ENCODE measurements at places on chromosomes 4 and X.

DNA sequence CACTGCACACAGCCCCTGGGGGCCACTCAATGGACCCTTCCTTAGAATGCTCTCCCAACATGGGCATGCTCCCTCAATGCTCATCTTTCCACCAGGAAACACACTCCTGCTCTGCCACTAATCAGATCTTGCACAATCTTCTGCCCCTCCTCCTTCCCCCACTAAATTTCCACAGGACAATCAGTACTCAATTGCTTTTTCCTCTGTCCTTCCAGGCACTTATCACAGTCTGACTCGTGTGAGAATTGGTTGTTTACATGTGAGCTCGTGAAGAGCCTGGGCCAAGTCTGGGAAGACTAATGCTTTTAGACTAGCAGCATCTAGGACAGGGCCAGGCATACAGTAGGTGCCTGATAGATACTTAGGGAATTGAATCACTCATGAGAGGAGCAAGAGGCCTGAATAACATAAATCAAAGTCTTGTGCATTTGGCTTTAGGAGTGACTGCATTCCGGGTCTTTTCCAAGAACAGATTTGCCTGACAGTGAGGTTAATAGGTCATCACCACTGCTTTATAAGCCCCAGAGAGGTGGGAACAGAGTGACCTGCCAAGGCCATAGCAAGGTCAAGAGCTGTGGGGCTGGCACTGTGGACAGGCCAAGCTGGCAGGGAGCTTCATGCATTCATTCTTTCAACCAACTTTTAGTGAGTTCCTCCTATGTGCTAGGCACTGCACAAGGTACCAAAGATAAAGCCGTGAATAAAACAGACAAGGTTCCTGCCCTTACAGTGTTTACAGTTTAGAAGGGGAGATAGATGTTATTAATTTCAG, 55.0 kb downstream of the PRPS1 start:
- no peak for DNase-seq

DNA sequence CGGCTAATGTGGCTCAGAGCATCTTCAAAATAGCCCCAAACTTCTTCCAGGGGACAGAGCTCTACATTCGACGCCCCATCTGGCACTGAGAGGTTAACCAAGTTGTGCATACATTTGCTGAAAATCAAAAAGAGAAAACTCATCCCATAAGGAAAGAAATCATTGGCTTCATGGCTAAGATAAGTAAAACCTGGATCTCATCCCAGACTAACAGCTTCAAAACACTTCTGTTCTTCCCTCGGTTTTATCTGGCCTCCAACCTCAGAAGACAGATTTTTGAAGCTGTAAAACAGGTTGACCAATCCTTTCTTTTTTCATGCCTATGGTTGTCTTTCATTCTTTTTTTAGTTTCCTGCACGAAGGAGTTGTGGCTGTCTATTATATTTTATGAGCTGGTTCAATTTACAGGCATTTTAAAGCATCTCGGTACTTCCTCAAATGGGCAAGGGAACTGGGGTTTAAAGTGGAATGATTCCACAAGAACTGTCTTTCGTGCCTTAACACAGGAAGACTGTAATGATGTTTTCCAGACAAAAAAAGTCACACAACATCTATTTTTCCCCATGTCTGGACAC, 107.6 kb downstream of the DLG3 start:
- DNase-seq = no peak

DNA sequence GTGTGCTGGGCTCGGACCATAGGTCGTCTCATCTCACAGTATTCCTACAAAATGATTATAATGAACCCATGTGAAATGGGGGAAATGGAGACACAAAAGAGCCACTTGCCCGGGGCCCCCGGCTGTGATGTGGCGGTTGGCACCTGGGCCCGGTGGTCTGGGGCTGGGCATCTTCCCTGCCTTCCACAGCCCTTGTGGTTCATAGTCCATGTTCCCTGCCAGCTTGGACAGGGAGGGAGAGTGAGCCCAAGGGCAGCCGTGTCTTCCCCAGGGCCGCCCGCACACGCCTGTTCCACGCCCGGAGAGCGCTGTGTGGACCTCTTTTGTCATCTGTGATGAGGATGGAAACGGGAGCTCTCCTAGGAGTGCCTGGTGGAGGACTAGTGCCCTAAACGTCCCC, 5.2 kb downstream of the CPZ start:
- no peak for DNase-seq

DNA sequence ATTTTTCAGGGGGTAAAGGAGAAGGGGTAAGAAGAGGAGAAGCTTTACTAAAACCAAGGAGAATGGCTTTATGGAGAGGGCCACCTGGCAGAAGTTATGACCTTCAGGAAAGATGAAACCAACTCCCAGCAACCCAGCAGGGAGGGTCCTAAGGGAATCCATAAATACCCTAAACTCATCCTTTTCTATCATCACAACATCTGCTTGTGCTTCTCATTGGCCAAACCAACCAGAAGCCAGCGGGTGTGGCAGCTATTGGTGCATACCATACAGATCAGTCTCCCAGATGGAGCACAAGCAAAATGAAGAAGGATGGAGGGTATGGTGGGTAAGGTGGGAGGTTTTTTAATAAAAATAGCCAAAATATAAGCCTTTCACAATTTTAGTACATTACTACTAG, 58.5 kb upstream of the ARSJ start:
- no peak for DNase-seq

- DNase-seq = no peak
Measured at GRCh38 chr4:66187175-66187720, 517.0 kb upstream of the EPHA5 start.

DNA sequence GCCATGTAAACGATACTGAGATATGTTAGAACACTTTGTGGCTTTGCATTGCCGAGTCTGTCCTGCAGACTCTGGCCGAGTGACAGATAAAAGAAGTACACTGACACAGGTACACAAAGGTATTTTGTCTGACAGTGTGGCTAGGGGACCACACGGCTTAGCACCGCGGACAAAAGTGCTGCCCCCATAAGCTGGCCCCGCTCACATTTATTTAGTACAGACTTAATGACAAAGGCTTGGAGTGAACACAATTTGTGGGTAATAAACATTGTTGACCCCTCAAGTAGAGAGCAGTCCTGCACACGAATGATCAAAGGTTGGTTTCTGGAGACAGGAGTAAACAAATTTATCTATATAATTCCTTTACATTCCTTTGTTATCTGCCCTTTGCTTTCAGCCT, 976.8 kb downstream of the TRAM1L1 start:
- DNase-seq = no peak

- no peak for DNase-seq
Measured at GRCh38 chr4:45475548-45475947, 648.3 kb downstream of the GABRG1 start.

- no peak for DNase-seq
Measured at GRCh38 chrX:2484256-2484655, 16.5 kb downstream of the DHRSX start.

- DNase-seq = no peak
Measured at GRCh38 chr4:5098176-5098575, 46.9 kb downstream of the STK32B start.

DNA sequence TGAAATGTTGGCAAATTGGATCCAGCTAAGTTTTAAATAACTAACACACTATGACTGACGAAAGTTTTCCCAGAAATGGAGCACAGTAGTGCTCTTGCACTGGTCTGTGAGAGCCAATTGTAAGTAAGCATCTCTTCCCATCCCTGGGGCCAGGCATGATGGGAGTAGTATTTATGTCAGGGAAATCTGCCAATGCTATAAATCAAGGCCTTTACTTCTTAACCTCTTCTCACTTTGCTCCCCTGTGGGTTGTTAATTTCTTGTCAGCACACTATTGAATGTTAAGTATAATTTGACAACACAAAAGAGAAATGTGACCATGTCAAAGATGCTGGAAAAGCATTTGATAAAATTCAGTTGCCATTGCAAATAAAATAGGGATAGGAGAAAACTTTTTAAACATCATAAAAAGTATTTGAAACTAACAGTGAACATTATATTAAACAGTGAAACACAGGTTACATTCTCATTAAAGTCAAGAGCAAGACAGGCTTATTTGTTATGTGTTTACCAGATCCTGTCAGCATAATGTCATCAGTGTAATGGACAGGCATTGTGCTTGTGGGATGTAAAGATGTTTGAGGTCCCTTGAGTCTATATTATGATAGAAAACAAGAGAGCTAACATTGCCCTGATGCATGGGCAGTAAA, 5.0 kb downstream of the F8A1 start:
- no peak for DNase-seq

GRCh38 chrX:32545101-32545500, 666.2 kb downstream of the DMD start:
- DNase-seq = no peak

- DNase-seq = no peak
Measured at GRCh38 chr4:176193126-176193525, 2.3 kb downstream of the SPATA4 start.

DNA sequence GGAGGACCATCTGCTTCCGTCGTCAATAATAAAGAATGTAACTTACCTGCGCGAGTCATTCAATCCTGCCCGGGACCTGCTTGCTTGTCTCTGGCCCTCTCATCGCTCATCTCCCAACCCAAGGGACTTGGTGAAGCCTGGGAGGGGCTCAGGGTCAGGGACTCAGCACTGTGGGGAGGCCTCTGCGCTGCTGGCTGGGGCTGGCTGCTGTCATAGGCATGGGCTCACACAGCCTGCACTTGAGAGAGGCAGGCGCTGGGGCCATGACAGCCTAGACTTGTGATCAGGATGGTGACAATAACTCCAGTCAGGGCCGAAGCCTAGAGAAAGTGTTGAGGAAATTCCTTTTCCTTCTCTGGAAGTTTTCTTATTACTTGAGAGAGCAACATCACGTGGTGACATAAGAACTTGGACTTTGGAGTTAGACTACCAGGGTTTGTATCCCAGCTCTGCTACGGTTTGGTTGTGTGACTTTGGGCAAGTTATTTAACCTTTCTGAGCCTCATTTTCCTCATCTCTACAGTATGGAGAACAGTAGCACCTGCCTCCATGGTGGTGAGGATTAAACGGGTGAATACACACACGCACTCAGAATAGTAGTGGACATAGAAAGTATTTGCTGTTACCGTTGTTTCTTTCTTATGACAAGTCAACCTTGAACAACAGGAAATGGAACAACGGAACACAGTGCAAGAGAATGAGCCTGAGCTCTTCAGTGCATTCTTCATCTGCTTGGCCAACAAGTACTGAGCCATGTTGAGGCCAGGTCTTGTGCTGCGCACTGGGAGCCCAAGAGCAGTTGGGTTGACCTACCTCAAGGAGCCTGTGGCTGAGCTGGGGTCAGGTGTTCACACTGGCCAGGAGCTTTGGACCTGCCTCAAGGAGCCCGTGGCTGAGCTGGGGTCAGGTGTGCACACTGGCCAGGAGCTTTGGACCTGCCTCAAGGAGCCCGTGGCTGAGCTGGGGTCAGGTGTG, 60.5 kb downstream of the TBC1D14 start:
- no peak for DNase-seq

GRCh38 chr4:141576585-141577110, 59.7 kb upstream of the IL15 start:
- DNase-seq = no peak

DNA sequence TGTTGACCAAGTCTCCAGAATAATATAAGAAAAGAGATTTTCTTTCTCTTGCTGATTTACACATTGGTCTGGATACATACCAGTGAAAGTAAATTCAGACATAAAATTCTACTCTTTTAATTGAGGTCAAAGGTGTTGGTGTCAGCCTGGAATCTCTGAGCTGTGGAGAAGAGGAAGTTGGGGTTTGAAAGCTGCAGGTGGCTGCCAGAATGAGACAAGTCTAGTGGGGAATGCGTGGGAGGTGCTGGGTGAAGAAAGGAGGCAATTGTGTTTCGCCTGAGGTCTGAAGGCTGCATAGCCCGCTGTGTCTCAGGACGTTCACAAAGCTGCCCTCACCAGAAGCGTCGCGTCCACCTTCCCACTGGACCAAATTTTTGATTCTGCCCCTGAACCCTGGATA, 31.2 kb downstream of the PHEX start:
- DNase-seq = no peak

GRCh38 chr4:167688660-167689142, 403.6 kb upstream of the ANXA10 start:
- no peak for DNase-seq

DNA sequence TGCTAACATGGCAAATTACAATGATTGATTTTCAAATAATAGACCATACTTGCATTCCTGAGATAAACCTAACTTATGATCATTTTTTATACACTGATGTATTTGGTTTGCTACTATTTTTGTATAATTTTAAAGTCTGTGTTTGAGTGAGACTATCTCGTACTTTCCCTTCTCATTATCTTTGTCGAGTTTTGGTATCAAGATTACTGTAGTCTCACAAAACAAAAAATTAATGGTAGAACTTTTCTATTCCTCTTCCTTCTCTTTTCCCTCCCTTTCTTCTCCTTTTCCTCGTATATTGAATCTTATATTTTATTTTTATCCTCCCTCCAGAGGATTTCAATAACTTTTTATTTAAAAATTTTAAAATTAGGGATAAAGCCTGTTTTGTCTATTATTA, 41.5 kb downstream of the RGS12 start:
- DNase-seq = no peak

GRCh38 chr4:81605271-81605670, 133.6 kb upstream of the RASGEF1B start:
- DNase-seq = no peak

GRCh38 chr4:186067757-186068385, 1.1 kb upstream of the TLR3 start:
- peak; percentile 15 for DNase-seq

DNA sequence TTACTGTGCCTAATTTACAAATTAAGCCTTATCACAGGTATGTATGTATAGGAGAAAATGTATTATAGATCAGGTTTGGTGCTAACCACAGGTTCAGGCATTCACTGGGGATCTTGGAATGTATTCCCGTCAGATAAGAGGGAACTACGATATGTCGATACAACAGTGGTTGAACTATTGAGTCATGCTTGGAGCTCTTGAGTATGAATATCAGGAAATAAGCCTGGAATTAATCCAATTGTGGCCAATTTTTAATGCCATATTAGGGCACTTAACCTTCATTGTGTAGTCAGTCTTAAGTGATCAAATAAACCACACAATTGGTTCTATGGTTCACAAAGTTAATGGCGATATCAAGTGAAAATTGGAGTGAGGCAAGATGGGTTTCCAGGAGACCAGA, 556.5 kb downstream of the IL1RAPL1 start:
- no peak for DNase-seq

DNA sequence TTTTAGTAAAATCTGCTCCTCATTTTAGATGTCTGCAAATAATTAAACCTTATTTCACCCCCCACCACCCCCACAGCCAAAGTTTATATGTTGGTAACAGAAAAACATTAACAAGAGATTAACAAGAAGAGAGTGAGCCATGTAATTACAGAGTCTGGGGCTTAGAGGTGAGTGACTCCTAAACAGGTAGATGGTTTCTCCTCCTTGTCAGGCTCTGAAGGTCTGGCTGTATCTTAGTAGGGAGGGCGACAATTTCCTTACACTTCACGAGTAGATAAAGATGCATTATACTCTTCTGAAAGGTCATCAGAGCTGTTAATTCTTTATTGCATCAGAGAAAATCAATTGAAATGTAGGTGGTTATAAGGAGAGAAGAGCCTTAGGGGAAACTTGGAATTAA, 171.8 kb upstream of the ANKRD50 start:
- no peak for DNase-seq

GRCh38 chr4:126172126-126172525, 857.4 kb downstream of the FAT4 start:
- DNase-seq = no peak
